ENCODE measurements at places on chromosomes 6 and 20.

DNA sequence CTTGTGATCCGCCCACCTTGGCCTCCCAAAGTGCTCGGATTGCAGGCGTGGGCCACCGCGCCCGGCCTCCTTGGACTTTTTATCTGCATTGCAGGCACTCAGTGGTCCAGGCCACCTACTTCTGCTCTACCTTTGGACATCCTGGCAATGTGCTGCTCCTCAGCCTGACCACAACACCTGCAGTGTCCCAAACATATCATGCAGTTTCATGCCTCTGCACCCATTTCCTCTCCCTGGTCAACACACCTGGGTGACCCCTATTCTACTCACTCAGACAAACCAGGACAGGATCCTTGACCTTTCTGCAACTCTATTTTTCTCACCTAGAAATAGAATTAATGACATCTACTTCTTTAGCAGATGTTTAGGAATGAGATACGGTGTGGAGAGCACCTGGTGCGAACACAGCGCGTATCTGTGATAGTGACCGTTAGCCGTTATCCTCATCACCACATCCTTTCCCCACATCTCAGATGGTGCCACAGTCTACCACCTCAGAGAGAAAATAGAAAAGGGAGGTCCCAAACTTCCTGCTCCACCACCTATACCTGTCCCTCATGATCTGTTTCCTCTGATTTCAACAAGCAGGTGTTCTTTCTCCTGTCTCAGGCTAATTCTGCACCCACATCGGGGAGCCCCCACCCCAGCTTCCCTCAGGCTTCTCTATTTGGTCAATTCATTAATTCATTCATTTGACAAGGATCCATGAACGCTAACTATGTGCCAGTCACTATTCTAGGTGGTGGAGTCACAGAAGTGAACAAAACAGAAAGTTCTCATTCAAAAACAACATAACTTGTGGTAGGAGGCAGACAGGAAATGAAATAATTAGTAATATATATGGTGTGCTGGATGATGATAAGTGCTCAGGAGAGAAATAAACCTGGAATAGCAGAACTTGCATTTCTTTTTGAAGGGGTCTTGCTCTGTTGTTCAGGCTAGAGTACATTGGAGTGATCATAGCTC, 4.3 kb upstream of the BTN3A2 start:
- DNase-seq: no peak

DNA sequence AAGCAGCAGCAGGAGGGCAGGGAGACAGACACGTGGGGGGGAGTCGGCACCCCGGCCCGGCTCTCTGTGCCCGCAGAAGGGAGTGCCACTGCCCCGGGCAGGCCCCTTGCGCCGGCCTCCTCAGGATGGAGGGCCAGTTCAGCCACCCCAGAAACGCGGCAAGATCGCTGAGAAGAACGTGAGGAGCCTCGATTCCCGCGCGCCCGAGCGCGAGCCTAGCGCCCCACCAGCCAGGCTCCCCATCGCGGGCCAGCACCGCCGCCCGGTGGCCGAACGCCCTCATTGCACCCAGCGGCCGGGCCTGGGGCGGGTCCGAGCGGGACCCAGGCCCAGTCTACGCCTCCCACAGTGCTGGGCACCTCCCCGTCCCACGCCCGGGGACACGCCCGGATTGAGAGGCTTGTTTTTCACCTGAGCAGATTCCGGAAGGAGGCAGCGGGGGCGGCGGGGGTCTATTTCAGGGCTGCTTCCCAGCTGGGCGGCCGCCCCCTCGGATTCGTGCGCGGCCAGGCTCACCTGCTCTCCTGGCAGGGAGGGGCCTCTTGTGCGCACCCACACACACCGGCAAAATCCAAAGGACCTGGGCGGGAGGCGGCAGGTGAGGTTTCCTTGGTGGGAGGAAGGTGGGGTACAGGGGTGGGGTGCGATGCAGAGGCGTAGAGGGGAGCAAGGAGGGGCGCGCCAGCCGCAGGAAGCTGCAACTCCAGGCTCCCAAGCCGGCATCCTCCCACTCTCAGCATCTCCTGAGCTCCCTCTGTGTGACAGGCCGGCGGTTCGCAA, 9.0 kb upstream of the GRM4 start:
- peak; percentile 44 for DNase-seq

GRCh38 chr6:163468738-163469137, 54.2 kb downstream of the QKI start:
- DNase-seq: no peak

GRCh38 chr20:22462975-22463914, 121.1 kb downstream of the FOXA2 start:
- DNase-seq: no peak

GRCh38 chr20:44720621-44720996, 5.4 kb downstream of the CCN5 start:
- DNase-seq: no peak

DNA sequence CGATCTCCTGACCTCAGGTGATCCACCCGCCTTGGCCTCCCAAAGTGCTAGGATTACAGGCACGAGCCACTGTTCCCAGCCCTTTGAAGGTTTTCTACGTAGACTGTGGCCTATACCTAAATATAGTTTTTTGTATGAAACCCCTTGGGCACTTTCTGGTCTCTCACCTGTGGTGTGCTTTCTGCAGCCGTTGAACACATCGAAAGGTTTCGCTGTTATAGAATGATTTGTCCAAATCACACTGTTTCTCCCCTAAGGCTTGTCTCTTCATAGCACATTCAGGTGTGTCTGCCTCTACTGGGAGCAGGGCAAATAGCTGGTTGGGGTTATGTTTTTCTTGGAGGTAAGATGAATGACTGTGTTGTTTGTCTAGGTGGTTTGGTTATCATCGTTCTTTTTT, 597.9 kb downstream of the RNF144B start:
- no peak for DNase-seq

- DNase-seq: no peak
These were observed 428 bp downstream of the CCM2L start for GRCh38 chr20:32010666-32011065.

- DNase-seq: no peak
These were observed 38.6 kb downstream of the SLC2A4RG start for GRCh38 chr20:63778034-63778752.

- no peak for DNase-seq
These were observed 43.8 kb upstream of the SEC63 start for GRCh38 chr6:108001696-108002231.

DNA sequence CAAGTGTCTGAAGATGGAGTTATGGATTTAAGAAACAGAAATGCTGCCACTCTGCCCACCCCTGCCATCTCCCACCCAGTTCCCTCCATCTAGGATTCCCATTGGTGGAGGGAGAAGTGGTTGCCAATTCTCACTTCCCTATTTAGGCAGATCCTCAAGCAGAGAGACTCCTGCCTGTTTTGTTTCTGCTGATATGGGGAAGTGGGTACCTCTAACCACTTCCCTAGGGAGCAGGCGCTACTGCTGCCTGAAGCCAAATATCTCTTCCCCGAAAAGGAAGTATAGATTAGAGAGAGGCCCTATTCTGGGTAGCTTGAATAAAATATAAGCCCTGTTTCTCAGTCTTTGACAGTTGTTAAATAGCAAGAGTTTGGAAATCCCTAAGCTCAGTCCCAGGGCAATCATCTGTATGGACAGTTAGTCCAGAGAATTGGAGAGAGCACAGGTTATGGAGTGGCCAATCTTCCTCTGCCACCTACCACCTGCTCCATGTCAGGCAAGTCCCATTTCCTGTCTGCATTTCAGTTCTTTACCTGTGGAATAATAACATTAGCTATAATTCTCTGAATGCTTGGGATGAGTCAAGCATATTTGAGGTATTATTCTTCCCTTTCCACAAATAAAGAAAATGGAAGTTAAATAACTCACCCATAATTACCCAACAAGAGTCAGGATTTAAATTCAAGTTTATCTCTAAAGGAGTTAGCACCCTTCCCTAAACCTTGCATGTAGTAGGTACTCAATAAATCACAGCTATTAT, 2.6 kb upstream of the ADGB start:
- no peak for DNase-seq

DNA sequence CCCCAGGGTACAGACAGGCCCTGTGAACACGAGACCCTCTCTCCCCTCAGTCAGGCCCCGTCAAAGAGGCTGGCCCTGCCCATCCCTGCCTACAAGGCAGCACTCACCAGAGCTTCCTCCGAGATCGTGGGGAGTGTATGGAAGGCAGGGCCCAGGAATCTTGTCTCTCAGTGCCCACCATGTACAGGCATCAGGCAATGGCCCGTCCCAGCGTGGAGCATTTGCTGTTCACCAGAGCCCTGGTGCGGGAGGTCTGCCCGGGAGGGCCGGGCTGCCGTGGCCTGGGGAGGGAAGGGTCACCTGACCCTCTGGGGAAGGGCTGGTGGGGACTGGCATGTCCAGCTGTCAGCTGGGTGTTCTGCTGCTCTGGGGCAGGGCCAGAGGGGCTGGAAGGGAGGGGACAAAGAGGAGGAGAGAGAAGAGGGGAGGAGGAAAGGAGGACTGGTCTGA, at the start of gene IP6K3:
TSS of gene IP6K3 (minus strand) at position 255 of the 450 bp plus-strand sequence. CDS start 11,429 bp downstream, outside the sequence.
- DNase-seq: no peak

DNA sequence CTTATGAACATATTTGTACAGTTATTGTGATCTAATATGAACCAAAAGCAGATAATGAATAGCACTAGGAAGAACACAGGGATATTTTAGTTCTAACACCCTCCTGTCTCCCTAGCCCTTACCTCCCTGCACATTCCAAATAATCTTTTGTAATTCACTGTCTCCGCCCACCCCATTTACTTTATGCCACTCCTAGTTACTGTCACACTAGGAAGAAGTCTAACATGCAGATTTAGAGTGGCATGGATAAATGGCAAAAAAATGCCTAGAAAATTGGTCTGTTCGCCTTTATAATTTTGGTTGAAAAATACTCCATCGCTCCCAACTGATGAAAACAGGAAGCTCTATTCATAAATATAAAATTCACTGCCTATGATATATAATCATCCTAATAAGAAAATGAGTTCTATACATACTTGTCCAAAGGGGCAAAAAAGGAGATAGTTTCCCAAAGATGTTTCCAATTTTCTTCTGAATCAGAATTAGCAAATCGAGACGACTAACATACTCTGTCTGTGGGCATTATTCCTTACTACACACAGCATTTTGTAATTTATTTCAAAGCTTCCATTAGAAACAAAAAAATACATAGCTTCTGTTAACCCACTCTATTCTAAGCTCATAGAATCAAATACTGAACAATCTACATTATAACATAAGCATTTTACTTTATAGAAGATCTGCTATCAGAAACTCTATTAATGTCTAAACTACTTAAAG, 1.3 kb upstream of the RUNX2 start:
- no peak for DNase-seq

- no peak for DNase-seq
These were observed 1.6 kb downstream of the TFAP2C start for GRCh38 chr20:56630506-56631317.

GRCh38 chr20:41230136-41230535, 87.4 kb downstream of the ZHX3 start:
- no peak for DNase-seq

DNA sequence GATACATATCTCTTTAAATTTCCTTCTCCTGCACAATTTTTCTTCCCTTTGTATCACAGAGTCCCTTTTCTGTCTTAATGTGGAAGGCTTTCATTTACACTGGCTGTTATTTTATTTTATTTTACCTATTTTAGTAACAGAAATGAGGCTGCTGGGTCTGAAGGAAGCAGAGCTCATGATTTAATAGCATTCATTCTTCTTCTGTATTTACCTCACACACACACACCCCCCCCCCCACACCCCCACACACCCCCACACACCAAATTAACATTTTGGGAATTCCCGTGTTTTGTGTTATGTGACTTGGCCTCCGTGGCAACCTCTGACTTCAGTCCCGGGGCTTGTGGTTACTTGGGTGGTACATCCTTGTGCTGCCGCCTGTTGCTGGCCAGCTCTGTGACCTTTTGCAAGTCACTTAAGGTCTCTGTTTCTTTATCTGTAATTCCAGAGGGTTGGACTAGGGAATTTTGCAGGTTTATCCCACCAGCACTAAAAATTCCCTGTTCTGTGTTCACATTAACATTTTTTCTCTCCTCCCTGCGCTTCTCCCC, 108.8 kb downstream of the TIAM2 start:
- DNase-seq: no peak

- DNase-seq: no peak
These were observed 32.9 kb upstream of the ZBTB24 start for GRCh38 chr6:109515781-109516409.

GRCh38 chr6:156650896-156651390, 126.2 kb upstream of the ARID1B start:
- DNase-seq: no peak
